ENCODE measurements at places on chromosomes 1 and 21.

- DNase-seq = no peak
Measured at GRCh38 chr1:204611036-204611435, 74.5 kb downstream of the LRRN2 start.

GRCh38 chr1:183124259-183124658 is 61.8 kb upstream of the LAMC2 start:
- no peak for DNase-seq

GRCh38 chr1:112297536-112297935 is 98.5 kb upstream of the CTTNBP2NL start:
- DNase-seq = no peak

GRCh38 chr21:14285147-14285761 is 69.3 kb downstream of the RBM11 start:
- DNase-seq = no peak

DNA sequence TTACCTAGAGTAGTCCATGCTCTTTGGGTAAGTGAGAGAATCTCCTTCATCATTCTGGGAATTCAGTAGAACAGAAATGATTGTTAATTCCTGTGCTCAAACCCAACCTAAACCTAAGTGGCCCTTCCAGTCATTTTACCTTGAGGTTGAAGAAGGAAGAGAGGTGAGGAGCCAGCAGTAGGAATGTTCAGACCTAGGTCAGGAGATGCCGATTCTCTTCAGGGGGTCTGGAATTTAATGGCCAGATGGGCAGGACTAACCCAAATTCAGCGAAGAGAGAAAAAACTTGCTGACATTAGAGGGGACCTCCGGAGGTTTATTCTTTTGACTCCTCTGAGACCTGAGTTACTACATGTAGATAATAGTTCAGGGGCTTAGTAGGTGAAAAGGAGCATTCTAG is 16.5 kb upstream of the OR2B11 start:
- DNase-seq = no peak

DNA sequence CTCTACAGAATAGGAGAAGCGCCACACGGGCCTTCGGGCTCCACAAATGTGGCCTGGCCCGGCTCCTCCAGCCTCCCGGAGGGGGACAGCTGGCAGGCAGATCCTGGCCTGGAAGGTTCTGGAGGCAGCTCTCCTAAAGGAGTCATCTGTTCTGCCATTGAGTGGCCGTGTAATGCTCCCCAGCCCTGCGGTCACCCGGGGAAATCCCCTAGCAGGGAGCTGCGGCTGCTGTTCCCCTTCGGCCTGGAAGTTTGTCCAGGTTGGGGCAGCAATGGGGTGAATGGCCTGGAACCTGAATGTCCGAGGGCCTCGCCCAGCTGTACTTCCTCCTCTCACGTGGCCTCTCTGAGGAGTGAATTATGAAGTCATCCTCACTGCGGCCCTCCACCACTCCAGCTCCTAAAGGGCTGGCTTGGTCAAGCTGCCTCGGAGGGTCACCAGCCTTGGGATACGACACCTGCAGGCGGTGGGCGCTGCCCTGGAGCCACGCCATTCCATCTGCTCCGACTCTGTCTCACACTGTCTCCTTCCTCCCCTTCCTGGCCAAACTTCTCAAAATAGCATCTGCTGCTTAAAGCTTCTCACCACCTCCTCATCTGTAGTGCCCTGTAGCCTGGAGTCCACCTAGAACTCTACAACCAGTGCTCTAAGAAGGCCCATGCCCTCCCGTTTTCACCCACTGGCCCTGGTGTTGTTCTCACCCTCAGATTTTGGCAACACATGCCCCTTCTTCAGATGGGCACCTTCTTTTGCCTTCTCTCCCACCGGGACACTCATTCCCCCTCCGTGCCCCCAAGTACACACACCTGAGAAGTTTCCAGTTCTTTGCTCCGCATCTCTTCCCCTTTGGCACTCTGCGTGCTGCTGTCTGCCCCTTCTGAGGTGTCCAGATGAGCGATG is 54.4 kb upstream of the TMPRSS2 start:
- DNase-seq = no peak

DNA sequence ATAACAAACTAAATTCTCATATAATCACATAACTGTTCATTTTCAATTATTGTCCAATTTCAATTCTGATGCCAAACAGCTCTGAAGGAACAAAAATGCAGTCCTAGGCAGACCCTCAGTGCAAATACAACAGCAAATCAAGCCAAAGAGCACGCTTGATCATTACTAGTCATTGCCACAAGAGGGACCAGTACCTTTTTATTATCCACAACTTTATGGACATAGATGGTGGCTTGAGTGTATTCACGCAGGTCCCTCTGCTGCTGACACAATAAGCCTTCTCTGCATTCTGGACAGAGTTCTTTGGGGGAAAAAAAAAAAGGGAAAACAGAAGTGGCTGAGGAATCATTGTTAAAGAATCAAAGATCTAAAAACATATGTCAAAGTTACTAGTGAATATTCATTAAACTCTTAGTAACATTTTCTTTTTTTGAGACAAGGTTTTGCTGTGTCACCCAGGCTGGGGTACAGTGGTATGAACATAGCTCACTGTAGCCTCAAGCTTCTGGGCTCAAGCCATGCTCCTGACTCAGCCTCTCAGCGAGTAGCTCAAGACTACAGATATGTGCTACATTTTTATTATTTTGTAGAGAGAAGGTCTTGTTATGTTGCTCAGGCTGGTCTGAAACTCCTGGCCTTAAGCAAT is 34.3 kb upstream of the RAP1GAP start:
- DNase-seq = no peak

DNA sequence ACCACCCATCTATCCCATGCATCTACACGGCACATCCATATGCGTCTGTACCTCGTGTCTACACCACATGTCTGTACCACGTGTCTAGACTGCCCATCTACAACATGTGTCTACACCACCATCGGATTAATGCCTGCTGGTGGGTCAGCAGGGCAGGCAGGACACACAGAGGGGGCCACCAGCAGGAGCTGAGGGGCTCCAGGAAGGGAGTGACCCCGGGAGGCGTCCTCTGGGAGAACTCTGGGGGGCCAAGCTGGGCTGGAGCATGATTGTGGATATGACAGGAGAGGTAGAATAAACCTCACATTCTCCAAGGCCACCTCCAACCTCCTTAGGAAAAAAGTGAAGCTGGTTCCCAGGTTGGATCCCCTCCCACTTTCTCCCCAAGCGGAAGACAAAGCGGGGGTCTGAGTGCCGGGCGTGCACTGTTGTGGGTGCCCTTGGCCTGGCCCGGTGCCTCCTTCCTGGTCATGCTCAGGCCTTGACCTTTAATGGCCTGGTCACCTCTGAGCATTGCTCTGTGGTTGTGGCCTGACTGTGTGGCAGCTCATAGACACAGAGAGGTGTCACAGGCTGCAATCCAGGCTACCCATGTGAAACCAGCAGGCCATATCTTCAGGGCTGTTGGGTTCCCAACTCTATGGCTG is 881 bp upstream of the ACTRT2 start:
- DNase-seq = no peak

- no peak for DNase-seq
Measured at GRCh38 chr21:34593954-34594531, 20.9 kb downstream of the RCAN1 start.

GRCh38 chr1:35838693-35839245 is 31.0 kb downstream of the AGO4 start:
- DNase-seq = no peak

DNA sequence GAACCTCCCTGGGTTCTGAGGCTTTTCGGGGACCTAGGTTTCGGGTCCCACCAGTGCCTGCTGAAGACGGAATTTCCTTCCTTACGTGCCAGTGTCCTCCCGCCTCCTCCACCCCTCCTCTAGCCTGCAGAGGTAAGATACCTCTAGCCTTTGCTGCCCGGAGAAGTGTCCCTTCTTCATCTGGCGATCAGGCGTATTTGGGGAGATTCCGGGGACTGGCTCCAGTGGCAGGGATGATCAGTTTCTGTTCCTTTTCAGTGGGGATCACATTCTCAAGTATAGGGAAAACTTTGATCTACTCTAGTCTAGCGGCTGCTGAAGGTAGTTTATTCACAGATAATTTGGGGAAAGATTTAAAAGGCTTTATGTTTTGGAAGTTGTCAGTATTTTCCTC is 674 bp downstream of the CEP350 start:
- no peak for DNase-seq

DNA sequence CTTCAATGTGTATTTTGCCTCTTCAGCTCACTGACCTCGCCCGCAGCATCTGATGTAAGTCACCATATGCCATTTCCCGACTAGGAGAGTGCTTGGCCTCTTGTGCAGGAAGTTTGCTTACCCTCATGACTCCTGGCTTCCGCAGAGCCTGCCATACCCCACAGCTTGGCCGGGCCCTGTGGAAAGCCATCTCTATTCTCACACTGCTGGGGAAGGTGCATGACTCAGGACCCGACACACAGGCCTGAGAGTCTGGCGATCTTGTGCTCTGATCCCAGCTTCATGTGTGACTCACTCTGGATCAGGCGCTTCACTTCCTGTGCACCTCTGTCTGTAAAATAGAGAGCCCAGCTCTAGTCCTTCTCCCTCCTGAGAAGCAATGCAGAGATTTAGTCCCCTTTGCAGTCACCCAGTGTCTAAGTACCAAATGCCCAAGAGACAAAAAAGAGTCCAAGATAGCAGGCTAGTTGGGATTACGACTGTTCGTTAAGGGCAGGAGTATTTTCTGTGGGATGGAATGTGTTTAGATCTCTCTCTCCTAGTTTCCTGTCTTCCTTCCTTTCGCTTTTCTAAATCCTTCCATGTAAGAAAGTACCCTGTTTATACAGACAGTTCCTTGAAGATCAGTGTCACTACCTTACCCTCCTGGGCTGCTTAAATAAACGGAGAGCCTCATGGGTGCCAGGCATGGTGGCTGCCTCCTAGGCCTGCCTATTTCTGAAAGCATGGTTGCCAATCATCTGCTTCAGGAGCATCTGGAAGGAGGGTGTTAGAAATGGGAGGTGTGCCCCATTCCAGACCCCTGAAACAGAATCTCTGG is 62.8 kb upstream of the KIF26B start:
- no peak for DNase-seq

DNA sequence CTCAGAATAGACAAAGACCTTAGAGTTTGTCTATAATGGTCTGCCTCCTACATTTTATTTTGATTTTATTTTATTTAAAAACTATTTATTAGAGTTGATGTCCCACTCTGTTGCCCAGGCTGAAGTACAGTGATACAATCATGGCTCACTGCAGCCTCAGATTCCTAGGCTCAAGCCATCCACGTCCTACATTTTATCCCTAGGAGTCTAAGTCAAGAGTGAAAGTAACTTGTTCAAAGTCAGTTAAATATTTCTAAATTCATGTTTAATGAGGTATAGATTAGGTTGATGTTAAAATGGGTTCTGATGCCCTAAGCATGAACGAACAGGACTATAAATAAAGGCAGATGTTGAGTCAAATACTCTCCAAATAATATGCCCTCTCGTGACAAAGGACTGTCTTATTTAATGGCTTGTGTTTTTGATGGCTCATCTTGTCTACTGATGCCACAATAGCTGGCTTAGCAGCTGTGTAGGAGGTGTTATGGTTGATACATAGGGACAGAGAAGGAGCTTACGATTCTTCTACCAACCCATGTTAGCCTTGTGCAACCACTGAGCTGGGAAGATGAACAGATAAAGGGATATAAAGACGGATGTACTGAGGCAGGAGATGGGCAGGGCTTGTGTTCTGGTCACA is 66.0 kb upstream of the CR1L start:
- no peak for DNase-seq

DNA sequence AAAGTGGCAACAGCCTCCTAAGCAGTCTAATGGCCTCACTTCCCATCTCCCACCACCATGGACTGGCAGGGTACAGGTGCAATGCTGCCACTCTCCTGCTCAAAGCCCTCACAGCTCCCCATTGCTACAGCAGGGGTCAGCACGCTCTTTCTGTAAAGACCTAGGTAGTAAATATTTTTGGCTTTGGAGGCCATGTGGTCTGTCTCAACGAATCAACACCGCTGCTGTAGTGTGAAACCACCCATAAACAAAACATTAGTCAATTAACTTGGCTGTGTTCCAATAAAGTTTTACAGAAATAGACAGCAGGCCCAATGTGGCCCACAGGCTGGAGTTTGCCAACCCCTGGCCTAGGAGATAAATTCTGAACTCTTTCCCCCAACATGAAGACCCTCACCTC is 44.6 kb upstream of the TMEM125 start:
- no peak for DNase-seq

GRCh38 chr1:38839363-38839762 is 20.2 kb downstream of the RRAGC start:
- DNase-seq = no peak

- DNase-seq = peak; percentile 86
Measured at GRCh38 chr1:225467193-225468020, 39.6 kb upstream of the LBR start.

GRCh38 chr1:246565751-246566127 is 322 bp downstream of the TFB2M start:
- no peak for DNase-seq

DNA sequence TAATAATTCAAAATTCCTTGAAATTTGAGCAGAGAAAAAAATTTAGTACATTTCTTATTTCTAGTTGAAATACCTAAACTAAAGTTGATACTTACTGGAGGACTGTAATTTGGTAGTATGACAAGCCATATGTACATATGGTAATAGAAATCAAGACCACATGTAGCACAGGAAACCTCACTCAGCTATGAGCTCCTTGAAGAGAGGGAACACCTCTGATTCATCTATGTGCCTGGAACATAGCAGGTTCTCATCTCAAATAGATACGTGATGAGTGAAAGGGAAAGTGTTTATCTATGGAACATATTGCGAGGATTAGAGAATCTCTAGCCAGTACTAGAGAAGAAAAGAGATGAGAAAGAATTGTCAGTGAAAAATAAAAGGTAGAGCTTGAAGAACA is 47.9 kb upstream of the GNG4 start:
- DNase-seq = peak; percentile 5

GRCh38 chr21:33964706-33965325 is 49.2 kb upstream of the ATP5PO start:
- no peak for DNase-seq

GRCh38 chr1:202249846-202250245 is 56.2 kb downstream of the LGR6 start:
- no peak for DNase-seq

DNA sequence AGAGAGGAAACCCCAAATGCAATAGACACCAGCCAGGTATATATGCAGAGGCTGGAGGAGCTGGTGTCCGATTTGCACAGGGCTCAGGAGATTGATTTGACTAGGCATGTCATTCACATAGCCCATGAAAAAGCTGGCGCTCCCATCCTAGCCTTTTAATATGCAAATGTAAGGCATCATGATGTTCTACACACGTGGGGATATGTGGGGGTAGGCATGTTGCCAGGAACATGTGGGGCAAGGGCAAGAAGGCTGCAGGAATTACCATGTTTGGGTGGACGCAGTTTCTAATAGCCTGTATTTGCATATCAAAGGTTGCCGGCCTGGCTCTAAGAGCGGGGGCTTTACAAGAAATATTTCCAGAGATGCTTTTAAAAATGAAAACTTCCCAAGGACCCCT is 11.7 kb upstream of the SH3GLB1 start:
- DNase-seq = no peak

All from CD4-positive, alpha-beta T cell treated with Interleukin-15 for 4 hours (primary cell).